ENCODE measurements at places on chromosomes 3 and 15. TPM values are rescaled to one million over a fixed set of nuclear protein-coding genes. Genes with fewer than 3 reads are reported as not detected.

GRCh38 chr15:98418122-98418521, 230.2 kb upstream of the IGF1R start:
- no peaks in the 10 kb centered on the region for H3K4me1 ChIP-seq
- H3K27me3 ChIP-seq: no peaks in the 10 kb centered on the region
- H3K4me3 ChIP-seq: no peak overlapping the region
- no peaks in the 10 kb centered on the region for H3K36me3 ChIP-seq
- H3K27ac ChIP-seq: no peak overlapping the region
- no peak for DNase-seq

The PLSCR2 gene
- total RNA-seq: not detected

The TICRR gene
- total RNA-seq: not detected

DNA sequence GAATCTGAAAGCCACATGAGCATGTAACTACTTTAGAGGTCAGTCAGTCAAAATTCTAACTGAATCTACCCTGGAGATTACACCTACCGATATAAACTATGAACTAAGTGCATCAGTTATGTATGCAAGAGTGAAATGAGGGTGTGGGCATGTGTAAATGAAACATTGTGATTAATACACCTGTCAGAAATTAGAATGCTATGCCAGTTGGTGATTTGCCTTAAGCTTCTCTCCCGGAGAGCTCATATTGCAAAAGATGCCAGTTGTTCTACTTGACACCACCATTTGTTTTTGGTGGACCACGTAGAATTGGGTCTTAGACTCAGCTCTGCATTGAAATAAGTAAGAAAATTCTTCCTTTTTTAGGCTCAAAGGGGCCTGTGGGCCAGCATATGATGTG, 91.0 kb upstream of the KBTBD8 start:
- no peaks in the 10 kb centered on the region for H3K27me3 ChIP-seq
- DNase-seq: no peak
- no peaks in the 10 kb centered on the region for H3K36me3 ChIP-seq
- H3K4me1 ChIP-seq: no peaks in the 10 kb centered on the region
- no peak overlapping the region for H3K27ac ChIP-seq

- H3K27ac ChIP-seq: peak overlapping the region; percentile 31
- no peak overlapping the region for H3K4me3 ChIP-seq
- H3K4me1 ChIP-seq: no peaks in the 10 kb centered on the region
- DNase-seq: no peak
- H3K27me3 ChIP-seq: no peaks in the 10 kb centered on the region
These were observed 446.2 kb upstream of the NR2F2 start for GRCh38 chr15:95884276-95884675.

DNA sequence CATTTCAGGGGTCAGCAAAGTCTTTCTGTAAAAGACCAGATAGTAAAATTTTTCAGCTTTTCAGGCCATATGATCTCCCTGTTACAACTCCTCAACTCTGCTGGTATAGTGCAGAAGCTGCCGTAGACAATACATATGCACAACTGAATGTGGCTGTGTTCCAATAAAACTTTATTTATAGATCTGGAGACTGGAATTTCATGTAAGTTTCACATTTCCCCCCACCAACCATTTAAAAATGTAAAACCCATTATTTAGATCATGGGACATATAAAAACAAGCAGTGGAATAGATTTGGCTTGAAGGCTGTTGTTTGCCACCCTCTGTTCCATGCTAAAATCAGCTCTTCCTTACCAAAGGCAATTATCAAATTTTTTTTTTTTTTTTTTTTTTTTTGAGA, 28.8 kb upstream of the MEX3B start:
- no peaks in the 10 kb centered on the region for H3K36me3 ChIP-seq
- no peak for DNase-seq
- no peaks in the 10 kb centered on the region for H3K27me3 ChIP-seq
- H3K4me3 ChIP-seq: no peak overlapping the region

The CYP11A1 gene
- total RNA-seq: not detected

DNA sequence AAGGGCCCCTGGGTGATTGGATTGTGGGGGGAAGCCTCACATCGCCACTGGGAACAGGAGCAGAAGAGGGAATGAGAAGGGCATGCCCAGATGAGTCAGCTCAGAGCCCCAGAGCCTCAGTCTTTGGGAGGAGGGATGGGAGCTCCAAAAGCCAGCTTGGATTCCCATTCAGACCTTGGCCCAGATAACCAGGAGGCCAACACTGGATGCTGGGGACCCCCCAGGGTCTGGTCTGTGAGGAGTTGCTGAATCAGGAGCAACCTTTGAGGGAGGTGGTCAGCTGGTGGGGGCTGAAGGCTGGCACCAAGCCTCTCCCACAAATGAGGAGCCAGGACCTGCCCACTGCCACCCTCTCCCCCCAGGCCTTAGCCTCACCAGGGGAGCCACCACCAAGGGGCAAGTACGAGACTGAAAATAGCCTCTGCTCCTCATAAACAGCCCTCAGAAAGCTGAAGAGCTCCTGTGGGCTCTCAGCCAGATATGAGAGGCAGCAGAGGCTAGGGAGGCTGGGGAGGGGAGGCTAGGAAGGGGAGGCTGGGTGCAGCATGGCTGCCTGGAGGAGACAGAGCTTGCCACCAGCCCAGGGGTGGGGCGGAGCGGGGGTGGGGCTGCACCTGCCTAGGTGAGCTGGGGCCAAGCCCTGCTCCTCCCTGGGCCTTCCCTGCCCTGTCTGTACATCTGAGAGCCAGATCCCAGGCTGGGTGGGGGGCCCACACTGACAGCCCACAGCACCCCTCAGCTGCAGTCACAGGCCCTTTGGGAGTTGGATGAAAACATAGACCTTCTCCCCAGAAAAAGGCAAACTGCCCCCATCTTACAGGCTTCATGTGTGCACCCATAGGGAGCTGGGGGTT, 99.8 kb downstream of the SEC22A start:
- no peak for DNase-seq
- no peak overlapping the region for H3K27ac ChIP-seq
- H3K27me3 ChIP-seq: no peaks in the 10 kb centered on the region
- H3K4me3 ChIP-seq: no peak overlapping the region
- H3K4me1 ChIP-seq: no peaks in the 10 kb centered on the region
- H3K36me3 ChIP-seq: no peaks in the 10 kb centered on the region

The DCP1A gene
- 27.2 TPM for total RNA-seq

DNA sequence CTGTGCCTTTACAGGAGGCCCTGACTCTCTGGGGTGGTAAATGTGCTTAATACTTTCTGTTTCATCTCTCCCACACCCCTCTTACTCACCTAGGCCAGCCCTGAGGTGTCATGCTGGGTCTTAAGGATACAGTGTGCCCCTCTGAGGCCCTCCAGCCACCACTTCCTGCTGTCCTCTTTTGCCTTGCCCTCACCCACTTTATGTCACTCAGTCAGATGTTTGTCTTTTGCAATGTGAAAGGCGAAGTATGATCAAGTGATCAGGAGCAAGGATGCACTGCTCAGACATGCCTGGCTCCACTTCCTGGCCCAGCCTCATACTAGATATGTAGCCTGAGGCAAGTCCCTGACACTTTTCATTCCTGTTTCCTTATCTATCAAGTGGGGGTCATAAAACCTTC, 339.0 kb upstream of the NR2E3 start:
- DNase-seq: no peak
- no peak overlapping the region for H3K4me3 ChIP-seq
- no peaks in the 10 kb centered on the region for H3K27me3 ChIP-seq
- no peaks in the 10 kb centered on the region for H3K36me3 ChIP-seq

DNA sequence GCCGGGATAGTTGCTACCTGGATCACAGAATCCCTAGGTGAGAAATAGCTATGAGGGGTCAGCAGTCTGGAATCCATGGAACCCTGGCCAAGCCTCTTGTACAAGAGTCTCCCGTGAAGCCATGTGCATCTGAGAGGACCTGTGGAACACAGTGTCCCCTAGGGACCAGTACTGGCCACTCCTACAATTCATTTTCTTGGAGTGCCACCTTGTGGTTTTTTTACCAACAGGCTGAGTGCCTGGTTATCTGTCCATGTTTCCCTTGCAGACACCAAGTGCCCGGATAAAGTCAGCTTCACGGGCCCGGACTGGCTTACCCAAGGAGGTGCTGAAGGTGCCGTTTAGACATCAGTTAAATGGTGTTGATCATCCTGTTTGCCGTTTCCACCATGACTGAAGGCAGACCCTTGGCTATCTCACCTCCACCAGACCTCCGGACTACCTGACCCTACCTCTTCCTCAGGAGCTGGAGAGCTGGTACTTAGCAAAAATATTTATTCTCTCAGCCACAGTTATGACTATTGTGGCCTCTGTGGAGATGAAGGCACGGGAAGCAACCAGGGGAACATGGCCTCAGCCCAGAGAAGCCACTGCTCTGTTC, 93.9 kb downstream of the RBPMS2 start:
- DNase-seq: peak; percentile 46
- H3K27me3 ChIP-seq: no peaks in the 10 kb centered on the region
- no peak overlapping the region for H3K27ac ChIP-seq
- H3K36me3 ChIP-seq: no peaks in the 10 kb centered on the region

The TGM4 gene
- total RNA-seq: not detected

DNA sequence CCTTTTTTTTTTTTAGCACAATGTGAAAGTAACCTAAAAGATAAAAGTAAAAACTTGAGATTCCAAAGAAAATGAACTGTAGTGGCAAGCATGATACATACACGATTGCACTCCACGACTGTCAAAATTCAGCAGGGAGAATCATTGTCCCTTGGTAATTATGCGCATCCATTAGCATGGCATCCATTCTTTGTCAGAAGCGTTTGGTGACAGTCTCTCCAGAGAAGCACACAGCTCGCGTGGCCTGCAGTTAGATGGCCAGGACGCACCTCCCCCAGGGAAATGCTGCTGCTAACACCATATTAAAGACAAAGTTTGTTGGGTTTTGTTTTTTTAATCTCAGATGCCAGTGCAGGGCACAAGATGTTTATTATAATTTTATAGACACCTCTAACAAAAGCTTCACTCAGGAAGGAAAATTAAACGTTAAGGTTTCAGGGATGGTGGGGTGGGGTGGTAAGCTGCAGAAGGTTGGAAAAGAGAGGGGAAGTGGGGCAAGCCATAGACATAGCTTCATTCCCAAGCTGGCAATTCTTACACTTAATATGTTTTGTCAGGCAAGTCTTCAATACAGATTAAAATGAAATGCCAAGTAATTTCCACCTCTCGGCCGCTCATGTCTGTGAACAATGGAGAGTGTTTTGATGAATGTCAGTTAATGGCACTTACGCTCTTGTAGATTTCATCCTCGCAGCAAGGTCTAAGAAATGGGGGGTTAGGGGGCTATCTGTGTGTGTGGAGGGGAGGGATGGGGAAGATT, 142.8 kb upstream of the TOPAZ1 start:
- DNase-seq: no peak
- H3K4me1 ChIP-seq: no peaks in the 10 kb centered on the region
- H3K36me3 ChIP-seq: no peaks in the 10 kb centered on the region
- no peaks in the 10 kb centered on the region for H3K27me3 ChIP-seq
- no peak overlapping the region for H3K27ac ChIP-seq

The SLC28A1 gene
- total RNA-seq: not detected

GRCh38 chr3:1960506-1960905, 138.2 kb upstream of the CNTN4 start:
- no peaks in the 10 kb centered on the region for H3K27me3 ChIP-seq
- H3K4me1 ChIP-seq: no peaks in the 10 kb centered on the region
- no peak for DNase-seq
- no peaks in the 10 kb centered on the region for H3K36me3 ChIP-seq

- no peaks in the 10 kb centered on the region for H3K27me3 ChIP-seq
- no peaks in the 10 kb centered on the region for H3K4me1 ChIP-seq
- no peaks in the 10 kb centered on the region for H3K36me3 ChIP-seq
- no peak for DNase-seq
- H3K27ac ChIP-seq: no peak overlapping the region
- H3K4me3 ChIP-seq: no peak overlapping the region
These were observed 55.3 kb downstream of the CCK start for GRCh38 chr3:42210726-42211125.

DNA sequence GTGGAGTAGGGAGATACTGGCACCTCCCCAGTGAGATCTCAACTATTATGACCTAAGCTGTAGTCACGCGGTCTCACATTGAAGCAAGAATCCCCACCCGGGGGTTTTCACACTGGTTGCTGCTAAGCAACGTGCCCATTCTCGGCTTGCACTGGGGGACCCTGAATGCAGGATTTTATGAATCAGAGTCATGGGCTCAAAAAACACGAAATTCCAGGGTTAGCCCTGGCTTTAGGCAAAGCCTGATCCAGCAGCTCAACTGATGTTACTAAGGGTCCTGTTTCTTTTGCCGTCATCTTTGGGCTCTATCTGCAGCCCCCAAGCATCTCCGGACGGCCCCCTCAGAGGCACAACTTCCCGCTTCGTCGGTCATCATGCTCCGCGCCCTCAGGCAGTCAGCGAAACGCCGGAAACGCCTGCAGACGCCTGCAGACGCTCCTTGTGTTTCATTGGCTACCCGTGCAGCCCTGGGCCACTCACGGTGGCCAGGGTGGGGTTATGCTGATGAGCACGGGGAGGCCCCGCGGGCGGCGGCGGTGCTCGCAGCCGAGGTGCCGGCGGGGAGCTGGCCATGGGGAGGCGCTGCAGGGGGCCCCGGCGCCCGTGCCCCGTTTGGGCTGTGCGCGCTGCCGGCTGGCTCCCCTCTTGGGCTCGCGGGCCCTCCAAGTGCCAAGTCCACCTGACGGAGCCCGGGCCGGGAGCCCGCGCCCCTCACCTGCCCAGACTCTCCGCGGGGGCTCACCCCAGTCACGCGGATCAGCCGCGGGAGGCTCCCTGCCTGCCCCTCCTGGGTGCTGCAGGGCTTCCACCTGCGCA, 25.8 kb downstream of the EFCC1 start:
- H3K36me3 ChIP-seq: no peaks in the 10 kb centered on the region
- H3K4me1 ChIP-seq: no peaks in the 10 kb centered on the region
- H3K27me3 ChIP-seq: no peaks in the 10 kb centered on the region
- H3K27ac ChIP-seq: peak overlapping the region; percentile 74
- DNase-seq: peak; percentile 84
- H3K4me3 ChIP-seq: peak overlapping the region; percentile 37

The ARHGAP11A gene
- total RNA-seq: not detected

DNA sequence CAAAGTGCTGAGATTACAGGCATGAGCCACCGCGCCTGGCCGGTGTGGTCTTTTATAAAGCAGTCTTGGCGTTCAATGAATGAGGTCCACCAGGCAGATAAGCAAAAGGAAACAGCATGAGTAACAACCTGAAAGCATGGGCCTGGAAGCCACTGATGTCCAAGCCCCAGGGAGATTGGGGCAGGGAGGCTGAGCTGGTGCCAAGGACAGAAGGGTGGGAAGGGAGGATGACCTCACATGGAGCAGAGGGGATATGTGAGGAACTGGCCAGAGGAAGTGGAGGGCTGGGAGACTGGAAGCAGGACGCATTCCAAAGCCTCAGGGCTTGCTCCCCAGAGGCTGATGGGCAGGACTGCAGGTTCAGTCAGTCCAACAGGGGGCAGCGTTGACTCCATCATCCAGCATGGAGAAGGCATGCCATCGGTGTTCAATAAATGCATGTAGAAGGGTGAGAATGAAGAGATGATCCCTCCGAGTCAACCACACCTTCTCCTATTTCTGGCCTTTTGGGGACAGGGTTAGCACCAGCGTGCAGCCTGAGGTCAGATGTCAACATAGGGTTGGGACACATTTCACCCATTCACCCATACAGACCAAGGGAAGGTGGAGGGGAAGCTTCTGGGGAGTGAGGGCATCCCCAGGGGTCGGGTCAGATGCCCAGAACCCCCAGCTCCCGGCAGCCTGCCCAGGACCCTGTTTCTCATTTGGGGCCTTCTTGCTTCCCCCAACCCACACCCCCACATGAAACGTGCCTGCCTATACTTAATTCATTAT, 14.8 kb downstream of the MYL3 start:
- no peaks in the 10 kb centered on the region for H3K27me3 ChIP-seq
- H3K27ac ChIP-seq: no peak overlapping the region
- DNase-seq: no peak
- H3K4me3 ChIP-seq: no peak overlapping the region
- H3K4me1 ChIP-seq: peaks cover 7% of the 10 kb centered on the region
- H3K36me3 ChIP-seq: no peaks in the 10 kb centered on the region

All from uterus (tissue), 4 donors.